SW480 (cell line): ENCODE measurements at places on chromosomes 13 and 19.

GRCh38 chr19:541699-542098 is 2.2 kb upstream of the GZMM start:
- DNase-seq = no peak

DNA sequence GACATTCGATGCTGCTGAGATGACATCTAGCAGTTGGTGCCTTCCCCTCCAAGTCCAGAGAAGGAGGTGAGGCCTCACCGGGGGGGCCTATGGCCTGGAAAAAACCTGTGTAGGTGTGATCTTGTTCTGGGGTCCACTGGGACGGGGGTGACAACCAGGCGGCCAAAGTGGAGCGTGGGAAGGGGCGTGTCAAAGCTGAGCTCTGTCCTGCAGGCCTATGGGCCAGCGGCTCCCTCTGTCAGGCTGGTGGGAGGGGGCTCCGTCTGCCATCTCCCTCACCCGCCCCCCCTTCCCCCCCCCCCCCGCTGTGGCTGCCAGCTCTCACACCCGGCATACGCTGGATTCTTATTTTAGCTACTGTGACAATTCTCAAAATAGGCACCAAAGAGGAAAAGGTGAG is 56.7 kb upstream of the UQCRFS1 start:
- no peak for DNase-seq

DNA sequence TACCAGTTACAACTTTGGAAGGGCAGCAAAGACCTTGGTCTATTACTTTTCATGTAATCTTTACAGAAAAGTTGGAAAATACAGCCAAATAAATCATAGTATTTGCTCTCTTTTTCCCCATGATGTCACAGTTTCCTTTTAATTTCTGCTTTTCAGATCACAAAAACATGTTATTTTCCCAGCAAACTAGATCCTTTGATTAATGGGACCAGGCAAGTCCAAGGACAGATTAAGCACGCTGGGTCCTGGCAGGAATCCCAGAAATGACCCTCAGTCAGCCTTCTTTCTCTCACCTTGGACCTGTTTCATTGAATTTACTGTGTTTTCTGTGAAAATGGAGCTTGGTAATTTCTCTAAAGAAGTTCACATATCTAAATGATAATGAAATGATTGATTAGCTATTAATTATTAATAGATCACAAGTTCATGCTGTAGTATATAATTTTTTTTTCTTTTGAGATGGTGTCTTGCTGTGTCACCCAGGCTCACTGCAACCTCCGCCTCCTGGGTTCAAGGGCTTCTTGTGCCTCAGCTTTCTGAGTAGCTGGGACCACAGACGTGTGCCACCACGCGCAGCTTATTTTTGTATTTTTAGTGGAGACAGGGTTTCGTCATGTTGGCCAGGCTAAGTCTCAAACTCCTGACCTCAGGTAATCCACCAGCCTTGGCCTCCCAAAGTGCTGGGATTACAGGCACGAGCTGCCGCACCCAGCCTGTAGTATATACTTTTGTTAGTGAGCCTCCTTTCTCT is 16.0 kb downstream of the SPATA13 start:
- no peak for DNase-seq

- DNase-seq = no peak
Measured at GRCh38 chr13:20461481-20461859, 64.2 kb downstream of the CRYL1 start.

GRCh38 chr13:38684714-38685113 is 2.2 kb upstream of the FREM2 start:
- no peak for DNase-seq

- DNase-seq = no peak
Measured at GRCh38 chr13:31179754-31180153, 18.1 kb upstream of the HSPH1 start.

DNA sequence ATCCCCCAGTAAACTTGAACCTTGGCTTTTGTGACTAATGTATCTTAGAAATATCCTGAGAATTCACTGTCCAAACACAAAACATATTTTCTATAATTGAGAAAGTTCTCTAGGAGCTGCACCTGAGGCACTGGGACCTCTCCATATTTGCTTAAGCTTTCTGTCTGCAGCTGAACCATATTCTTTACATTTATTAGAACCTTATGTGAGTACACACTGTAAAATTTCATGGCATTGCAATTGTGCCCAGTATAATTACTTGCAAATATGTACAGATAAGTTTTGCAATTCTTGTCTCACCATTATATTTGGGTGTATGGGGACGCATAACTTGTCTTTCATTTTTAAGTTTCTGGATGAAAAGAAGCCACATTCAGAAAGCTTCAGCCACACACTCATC is 280.7 kb upstream of the KLHL1 start:
- DNase-seq = no peak

DNA sequence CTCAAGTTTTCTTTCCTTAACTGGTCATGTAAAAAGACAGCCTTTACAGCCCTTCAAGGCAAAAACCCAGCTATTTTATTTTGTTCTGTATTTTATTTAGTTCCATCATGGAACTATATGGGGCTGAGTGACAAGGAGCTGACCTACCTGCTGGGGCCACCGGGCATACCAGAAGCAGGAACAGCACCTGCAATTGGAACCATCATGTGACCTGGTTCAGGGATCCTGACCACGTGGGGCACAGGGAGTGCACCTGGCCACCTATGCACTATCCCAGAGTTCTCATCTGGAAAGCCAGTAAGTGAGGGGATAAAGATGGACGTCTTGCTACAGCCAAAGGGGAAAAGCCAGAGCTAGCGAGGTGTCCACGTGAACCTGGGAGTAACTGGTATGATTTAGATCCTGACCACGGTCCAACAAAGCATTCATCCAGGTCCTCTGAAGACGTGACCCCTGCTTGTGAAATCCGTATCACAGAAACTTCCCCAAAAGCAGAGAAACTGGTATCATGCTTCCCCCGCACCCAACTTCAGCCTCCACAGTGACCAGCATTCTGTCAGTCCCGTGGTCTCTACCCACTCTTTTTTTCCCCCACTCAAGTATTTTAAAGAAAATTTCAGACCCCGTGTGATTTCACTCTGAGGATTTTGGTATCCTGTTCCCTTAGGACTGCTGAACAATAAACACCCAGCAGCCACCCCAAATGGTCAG is 40.5 kb upstream of the SLC15A1 start:
- no peak for DNase-seq

- no peak for DNase-seq
Measured at GRCh38 chr19:11337080-11337479, 2.4 kb downstream of the RAB3D start.

DNA sequence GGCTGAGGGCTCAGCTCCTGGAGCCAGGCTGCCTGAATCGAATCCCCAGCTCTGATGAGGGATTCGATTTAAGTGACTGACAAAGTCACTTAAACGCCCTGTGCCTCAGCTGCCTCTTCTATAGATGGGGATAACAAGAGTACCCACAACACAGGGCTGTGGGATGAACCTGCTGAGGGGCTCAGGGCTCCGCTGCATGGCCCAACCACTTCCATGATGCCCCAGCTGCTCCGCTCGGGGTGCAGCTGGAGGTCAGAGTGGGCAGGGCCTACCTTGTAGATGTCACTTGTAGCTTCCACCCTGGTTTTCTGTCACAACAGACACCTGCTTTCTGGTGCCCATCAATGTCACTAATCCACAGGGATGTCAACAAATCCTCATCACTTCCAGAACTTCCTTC is 39.2 kb downstream of the STK24 start:
- no peak for DNase-seq

GRCh38 chr19:2722541-2723344 is 1.6 kb upstream of the DIRAS1 start:
- DNase-seq = peak; percentile 59

- DNase-seq = peak; percentile 76
Measured at GRCh38 chr13:109403012-109403421, 383.4 kb downstream of the IRS2 start.

- DNase-seq = no peak
Measured at GRCh38 chr13:40992678-40993518, 26.2 kb downstream of the ELF1 start.

DNA sequence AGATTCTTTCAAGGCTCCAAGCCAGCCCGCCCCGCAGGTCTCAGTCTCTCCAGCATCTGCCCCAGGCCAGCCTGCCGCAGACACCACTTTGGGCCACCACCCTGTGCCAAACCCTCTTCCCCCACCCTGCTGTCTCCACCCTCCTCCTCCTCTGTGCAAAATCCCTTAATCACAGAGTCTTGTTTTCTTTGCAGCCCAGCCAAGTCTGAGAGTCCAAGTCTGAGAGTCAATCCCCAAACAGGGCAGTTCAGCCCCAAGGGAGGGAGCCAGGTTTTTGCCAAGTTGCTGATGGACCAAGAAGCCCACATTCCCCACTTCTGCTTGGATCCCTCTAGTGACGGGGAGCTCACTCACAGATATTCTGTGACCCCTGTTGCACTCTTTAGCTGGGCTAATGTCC is 3.1 kb downstream of the ADAMTS10 start:
- DNase-seq = no peak

DNA sequence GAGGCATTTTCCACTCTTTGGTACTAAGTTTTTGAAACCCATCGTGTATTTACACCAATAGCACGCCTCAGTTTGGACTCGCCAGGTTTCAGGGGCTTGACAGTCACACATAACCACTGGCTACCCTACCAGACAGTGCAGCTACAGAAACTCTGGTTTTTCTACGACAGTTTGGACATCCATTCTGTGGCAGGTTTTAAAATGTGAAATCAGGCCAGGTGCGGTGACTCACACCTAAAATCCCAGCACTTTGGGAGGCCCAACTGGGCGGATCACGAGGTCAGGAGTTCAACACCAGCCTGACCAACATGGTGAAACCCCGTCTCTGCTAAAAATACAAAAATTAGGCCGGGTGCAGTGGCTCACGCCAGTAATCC is 13.2 kb downstream of the KDELR1 start:
- no peak for DNase-seq

GRCh38 chr13:72132075-72132474 is 265.1 kb upstream of the DACH1 start:
- DNase-seq = no peak

- peak; percentile 13 for DNase-seq
Measured at GRCh38 chr13:77533875-77534788, 1.4 kb upstream of the SCEL start.

DNA sequence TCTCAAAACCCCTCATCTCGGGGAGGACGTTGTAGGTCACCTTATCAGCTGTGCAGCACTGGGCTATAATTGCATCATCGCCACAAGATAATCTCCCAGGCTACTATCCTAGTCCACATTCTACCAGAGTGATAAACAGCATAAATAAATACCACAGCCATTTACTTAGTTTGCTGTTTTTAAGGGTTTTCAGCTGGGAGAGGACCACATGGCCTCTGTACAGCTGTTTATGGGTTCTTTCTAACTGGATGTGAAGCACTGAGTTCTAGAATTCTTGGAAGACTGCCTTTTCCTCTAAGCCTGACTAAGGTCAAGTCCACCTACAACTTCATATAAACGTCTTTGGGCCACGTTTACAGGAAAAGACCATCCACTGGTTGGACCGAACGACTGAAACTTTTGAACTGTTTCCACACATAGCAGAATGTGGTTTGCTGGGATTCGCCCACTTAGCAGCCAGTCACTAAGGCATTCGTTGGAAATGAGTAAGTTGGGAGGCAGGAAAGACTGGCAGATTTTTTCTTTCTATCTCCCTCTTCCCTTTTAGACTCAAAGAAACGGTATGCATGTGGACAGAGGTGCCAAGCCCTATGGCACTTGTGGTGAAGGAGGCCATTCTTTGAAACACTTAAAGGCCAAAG is 752.5 kb upstream of the SGCG start:
- no peak for DNase-seq

- DNase-seq = no peak
Measured at GRCh38 chr13:47672245-47673008, 328.6 kb downstream of the SUCLA2 start.

DNA sequence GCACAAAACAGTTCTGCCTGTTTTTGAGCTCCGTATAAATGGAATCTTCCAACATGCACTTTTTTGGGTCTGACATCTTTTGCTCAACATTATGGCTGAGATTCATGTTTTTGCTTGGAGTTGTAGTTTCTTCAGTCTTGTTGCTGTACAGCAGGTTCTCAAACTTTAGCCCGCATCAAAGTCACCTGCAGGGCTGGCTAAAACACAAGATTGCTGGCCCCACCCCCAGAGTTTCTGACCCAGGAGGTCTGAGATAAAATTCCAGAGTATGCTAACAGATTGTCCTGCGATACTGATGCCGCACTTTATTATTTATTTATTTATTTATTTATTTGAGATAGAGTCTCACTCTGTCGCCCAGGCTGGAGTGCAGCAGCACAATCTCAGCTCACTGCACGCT is 79.8 kb upstream of the WASF3 start:
- no peak for DNase-seq

DNA sequence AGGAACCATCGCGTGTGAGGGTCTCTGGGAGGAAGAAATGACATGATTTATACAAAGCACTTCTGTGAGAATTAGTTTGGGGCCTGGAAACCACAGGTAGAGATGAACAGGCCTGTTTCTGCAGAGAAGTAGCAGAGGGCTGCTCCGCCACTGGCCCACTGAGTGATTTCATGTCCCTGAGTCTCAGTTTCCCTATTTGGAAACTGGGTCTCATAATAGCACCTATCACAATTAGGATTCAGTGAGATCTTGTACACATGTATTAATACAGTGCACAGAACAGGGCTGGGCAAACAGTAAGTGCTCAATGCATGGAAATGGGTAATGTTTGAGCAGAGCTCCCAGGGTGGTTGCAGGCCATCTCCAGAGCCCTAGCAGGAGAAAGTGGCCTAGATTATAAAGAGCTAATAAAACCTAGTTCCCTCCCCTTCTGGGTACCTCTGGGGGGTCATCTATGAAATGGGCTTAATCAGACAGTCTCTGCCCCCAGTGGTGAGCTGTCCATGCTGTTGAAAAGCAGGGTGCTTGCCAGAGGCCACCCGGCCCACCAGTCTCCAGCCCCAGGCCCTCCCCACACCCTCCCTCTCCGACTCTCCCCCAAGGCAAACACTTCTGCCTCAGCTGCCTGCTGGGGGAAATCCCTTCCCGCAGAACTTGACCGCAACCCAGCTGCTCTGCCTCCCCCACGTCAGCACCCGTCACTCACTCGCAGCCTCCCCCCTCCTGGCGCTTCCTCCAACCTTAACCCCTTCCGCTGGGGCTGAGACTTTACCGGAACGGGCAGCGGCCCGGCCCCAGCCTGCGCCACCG is 4.5 kb downstream of the BCL3 start:
- DNase-seq = peak; percentile 91

GRCh38 chr19:56245121-56245740 is 27.3 kb upstream of the EDDM13 start:
- no peak for DNase-seq

GRCh38 chr19:51595190-51596175 is 24.4 kb downstream of the ZNF175 start:
- no peak for DNase-seq

- DNase-seq = no peak
Measured at GRCh38 chr13:73603646-73604045, 530.6 kb downstream of the KLF12 start.

DNA sequence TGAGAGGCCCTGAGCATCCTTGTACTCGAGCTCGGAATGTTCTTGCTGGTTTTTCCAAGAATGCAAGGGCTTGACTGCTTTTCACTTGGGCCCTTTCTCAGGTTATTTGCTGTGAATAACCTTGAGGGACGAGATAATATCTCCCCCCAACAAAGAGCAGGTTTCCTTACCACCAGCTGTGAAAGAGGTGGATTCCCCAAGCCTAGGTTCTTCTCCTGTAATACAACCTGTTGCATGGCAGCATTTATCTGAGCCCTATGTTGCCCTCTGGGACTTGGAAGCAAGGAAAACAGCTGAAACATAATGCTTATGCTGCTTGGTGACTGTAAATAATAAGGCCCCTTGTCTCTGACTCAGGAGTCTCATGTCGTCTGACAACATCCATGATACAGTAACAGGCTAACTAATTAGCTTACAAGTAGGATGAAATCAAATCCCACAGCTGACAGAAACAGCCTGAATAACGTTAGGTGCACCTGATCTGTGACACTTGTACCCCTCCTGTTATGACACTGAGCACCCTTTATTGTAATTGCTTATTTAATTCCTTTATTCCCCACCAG is 43.6 kb upstream of the RCBTB2 start:
- no peak for DNase-seq
